ENCODE measurements at places on chromosomes 16 and 17.
A peak's percentile ranks its signal among the peaks of the same experiment; 100 is the strongest.

DNA sequence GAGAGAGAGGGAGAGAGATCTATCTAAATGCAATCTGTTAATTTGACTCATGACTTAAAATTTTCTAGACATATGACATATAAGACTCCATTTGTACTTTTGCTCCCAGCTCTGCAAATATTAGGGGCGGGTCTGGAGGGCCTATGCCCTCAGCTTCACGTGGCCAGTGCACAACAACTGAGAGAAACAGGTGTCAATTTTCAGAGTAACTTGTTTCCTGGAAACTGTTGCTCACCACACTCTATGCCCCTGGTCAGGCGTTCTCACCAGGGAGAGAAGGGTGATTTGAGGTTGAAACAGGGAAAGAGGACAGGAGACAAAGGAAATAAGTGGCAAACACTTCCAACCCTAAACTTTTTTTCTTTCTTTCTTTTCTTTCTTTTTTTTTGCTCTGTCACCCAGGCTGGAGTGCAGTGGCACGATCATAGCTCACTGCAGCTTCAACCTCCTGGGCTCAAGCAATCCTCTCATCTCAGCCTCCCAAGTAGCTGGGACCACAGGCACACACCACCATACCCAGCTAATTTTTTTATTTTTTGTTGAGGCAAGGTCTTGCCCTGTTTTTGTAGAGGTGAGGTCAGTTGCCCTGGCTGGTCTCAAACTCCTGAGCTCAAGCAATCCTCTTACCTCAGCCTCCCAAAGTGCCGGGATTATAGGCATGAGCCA is 270.0 kb downstream of the SLC39A11 start:
- no peak for DNase-seq

GRCh38 chr16:82864332-82865040 is 237.7 kb downstream of the CDH13 start:
- no peak for DNase-seq

GRCh38 chr16:51163894-51164566 is 13.0 kb upstream of the SALL1 start:
- DNase-seq, result peak; percentile 81

DNA sequence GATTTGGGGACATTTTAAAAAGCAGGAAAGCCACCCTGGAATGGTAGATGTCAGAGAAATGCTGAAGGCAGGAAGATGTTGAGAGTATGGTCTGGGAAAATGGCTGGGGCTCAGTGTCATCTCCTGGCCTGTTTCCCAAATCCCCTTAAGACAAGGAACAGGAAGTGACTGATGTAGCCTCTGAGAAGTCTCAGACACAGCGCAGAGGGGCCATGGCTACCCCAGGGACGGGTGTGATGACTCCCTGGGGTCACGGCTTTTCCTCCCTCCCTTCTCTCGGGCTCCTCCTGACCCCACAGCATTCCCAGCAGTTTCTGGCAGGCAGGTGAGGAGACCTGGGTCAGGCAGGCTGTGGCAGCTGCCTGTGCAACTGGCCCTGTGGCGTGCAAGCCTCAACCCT is 45.4 kb downstream of the RAP1GAP2 start:
- peak; percentile 43 for DNase-seq

DNA sequence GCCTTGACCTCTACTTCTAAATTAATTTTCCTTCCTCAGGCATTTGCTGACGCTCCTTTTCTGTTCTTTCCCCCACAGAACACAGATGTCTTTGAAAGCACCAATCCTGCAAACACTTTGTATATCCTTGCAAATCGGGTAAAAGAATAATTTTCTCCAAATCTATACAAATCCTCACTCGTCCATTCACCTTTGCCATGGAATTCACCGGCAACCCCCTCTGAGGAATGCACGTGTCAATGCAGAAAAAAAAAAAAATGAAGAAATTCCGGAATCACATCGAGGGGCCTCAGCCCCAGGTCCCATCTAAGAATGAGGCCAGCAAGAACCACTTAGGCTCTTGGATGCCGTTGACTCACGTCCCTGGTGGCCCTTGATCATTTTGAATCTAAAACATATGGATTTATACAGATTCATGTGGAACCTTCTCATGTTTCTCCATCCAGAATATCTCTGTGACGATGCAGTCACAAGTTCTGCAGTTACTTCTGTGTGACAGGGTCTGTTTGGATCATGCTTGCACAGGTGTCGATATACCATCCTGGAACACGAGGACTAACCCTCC is 136.9 kb downstream of the RBFOX3 start:
- no peak for DNase-seq

DNA sequence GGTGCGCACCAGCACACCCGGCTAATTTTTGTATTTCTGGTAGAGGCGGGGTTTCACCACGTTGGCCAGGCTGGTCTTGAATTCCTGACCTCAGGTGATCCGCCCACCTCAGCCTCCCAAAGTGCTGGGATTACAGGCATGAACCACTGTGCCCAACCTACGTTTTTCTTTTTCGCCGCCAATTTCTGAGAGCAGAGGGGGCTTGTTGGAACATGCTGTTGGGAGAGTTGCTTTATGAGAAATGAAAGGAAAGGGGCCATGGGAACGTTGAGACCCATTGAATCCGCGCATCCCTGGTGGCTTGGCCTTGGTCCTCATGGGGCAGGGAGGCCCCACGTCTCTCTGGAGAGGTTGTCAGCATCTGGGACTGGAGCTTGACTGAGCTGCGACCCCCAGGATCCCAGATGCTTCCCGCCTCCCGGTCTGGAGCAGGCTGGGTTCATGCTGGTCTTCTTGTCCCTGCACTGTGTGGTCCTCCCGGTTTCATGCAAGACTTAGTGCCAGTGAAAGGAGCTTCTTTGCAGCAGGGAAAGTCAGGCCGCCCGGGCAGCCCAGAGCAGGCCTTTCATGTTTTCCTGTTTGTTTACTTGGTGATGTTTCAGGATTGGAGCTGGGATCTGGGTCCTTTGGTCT is 22.8 kb downstream of the CRISPLD2 start:
- no peak for DNase-seq

- DNase-seq, result no peak
These were observed 208.2 kb downstream of the FTO start for GRCh38 chr16:53912155-53912554.

GRCh38 chr17:32266389-32267301 is 1.0 kb downstream of the RHBDL3 start:
- DNase-seq, result no peak

DNA sequence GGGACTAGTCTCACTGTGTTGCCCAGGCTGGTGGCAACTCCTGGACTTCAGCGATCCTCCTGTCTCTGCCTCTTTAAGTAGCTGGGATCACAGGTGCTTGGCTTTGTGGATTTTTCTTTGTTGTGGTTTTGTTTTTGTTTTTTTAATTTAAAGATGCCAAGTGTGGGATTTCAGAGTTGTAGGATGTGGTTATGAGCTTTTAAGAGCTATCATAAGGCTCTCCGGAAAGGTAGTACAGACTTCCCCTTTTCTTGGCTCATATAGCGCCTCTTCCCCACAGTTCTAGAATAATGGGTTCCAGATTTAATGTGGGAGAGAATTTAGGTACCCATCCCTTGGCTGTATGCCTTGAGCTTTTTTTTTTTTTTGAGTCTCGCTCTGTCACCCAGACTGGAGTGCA is 17.1 kb downstream of the AKAP1 start:
- no peak for DNase-seq

GRCh38 chr17:77476931-77477805 is 336.4 kb downstream of the SEC14L1 start:
- peak; percentile 98 for DNase-seq

- DNase-seq, result no peak
These were observed 13.4 kb downstream of the ARL4D start for GRCh38 chr17:43412166-43412565.

DNA sequence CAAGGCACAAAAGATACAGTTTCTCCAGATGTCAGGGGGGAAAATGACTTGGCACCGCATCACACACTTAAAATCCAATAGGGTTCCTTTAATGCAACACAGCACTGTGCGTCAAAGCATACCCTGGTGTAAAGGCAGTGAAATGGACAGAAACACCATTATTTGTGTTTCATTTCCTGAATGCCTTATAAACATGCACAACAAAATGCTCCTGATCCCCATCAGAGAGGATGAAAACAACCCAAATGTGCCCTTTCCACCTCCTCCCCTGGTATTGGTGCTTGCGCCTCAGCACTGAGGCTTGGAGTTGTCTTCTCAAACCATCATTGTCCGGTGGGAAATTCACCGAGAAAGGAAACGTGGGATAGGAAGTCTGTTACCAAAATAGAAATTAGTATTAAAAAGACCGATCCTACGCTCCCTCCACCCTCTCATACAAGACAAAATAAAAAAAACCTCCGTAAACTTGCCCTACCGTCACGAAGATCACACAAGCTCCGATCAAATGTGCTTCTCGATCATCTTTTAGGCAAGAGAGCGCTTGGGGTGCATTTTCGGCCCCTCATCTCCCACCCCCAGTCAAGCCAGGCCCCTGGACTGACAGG is 722 bp downstream of the CDC27 start:
- DNase-seq, result peak; percentile 56

GRCh38 chr16:67108931-67109406 is 772 bp upstream of the PHAF1 start:
- DNase-seq, result no peak

GRCh38 chr17:50354776-50355175 is 8.8 kb downstream of the XYLT2 start:
- DNase-seq, result no peak

DNA sequence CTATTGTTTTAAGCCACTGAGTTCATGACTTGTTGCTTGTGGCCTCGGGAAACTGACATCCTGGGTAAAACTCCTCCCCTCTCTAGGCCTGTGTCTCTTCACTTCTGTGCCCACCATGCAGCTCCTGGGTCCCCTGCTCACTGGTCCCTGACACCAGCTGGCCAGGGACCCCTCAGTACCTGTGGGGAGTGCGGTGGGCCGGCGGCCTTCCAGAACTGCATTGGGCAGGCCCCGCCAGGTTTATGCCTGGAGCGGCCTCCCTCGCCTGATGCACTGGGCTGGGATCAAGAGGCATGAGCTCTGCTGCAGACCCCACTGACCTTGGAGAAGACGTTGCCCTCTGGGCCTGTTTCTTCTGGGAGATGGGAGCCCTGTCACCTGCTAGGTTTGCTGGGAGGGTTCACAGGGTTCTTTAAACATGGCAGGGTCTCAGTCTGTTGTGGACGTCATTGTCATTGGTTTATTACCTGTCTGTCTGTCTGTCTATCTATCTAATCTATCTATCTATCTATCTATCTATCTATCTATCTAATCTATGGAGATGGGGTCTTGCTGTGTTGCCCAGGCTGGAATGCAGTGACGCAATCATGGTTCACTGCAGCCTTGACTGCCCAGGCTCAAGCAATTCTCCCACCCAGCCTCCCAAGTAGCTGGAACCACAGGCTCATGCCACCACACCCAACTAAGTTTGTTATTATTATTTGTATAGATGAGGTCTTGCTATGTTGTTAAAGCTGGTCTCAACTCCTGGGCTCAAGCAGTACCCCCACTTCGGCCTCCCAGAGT is 21.5 kb upstream of the RMI2 start:
- DNase-seq, result no peak

GRCh38 chr16:2324296-2324859 is 16.1 kb downstream of the ABCA3 start:
- no peak for DNase-seq

DNA sequence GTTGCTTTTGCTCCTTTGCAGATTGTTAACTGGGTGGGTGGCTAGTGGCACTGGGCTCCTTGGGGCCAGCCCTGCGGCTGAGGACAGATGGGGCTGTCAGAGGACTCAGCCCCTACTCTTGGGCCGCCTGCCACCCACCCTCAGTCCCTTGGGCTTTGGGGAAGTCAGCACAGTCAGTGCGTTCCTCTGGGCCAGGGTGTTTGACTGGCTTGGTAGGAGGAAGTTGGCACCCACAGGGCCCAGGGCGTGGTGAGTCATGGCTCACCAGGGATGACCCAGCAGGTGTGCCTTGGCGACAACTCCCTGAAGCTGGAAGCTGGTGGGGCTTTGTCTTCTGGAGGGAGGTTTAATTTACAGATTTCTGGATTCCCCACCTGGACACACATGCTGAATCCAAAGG is 32.4 kb downstream of the HAPSTR1 start:
- no peak for DNase-seq

DNA sequence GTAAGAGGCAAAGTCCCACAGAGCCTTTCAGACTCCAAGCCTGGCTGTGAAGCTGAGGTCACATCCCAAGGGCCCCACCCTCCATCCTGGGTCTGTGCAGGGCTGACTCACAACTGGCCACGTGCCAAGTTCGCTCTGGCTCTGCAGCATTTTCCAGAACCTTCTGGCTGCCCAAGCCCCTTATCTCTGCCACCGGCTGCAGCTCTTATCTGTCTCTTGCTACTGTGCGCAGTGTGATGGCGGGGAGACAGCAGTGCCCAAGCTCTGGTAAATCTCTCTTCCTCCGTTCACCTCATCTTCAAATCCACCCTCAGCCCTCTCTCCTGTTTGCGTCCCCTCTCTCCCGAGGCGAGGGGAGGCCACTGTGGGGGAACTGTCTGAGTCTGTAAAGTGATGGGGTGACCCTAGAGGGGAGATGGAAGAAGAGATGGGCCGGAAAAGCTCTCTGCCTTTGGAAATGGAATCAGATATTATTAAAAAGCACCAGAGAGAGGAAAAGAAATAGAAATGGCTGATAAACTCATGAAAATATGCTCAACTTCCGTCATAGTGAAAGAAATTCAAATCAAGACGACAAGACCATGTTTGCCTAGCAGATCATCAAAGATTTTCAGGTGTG is 162.7 kb upstream of the CDC42EP4 start:
- peak; percentile 46 for DNase-seq

GRCh38 chr17:83178533-83179304 is 99.3 kb downstream of the METRNL start:
- DNase-seq, result no peak

GRCh38 chr17:45790296-45790922 is 6.3 kb downstream of the CRHR1 start:
- DNase-seq, result no peak

GRCh38 chr16:67560827-67561342 is 1.4 kb upstream of the CTCF start:
- DNase-seq, result no peak

DNA sequence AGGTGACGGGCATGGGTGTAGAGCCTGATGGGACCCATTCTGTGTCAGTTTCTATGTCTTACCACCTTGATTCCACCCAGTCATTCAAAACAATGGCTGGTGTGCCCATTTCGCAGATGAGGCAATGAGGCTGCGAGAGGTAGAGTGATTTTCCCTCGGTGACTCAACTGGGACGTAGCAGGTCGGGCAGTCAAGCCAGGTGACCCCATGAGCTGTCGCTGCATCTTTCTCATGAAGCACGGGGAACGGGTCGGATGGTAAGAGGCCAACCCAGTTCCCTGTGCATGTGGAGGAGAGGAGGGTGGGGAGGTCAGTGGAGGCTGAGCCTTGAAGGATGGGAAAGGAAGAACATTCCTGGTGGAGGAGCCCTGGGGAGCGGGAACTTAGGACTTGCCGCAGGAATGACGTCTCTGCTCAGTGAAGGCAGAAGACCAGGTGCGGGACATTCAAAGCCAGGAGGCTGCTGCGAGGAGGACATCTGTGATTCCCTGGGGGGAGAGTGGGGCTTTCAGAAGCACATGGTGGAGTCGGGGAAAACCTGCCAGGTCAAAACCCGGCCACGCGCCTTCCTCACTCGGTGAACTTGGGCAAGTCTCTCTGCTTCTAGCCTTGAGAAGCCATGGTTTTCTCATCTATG is 1.1 kb downstream of the IL21R start:
- DNase-seq, result no peak

GRCh38 chr17:19271780-19272357 is 34.7 kb downstream of the EPN2 start:
- no peak for DNase-seq
